ENCODE measurements at places on chromosomes 16 and 17. TPM values are rescaled to one million over a fixed set of nuclear protein-coding genes. Genes with fewer than 3 reads are reported as not detected.

The KRT32 gene
- total RNA-seq, result not detected

The SHBG gene
- not detected for total RNA-seq

The B3GNT9 gene
- total RNA-seq, result 0.98 TPM

The PRAC1 gene
- not detected for total RNA-seq

The TMEM98 gene
- total RNA-seq, result 32.7 TPM

The HEATR9 gene
- not detected for total RNA-seq

The ACAP1 gene
- total RNA-seq, result 0.25 TPM

The CYGB gene
- 2.0 TPM for total RNA-seq

The GFOD2 gene
- total RNA-seq, result 42.3 TPM

The FBXW10B gene
- total RNA-seq, result under 0.01 TPM

The SCGB1C2 gene
- not detected for total RNA-seq

The FASN gene
- 127 TPM for total RNA-seq

The RASL10B gene
- total RNA-seq, result 5.4 TPM

The MPHOSPH6 gene
- 35.9 TPM for total RNA-seq

The PFAS gene
- 34.7 TPM for total RNA-seq

Data from temporal lobe (tissue), 4 donors.